ENCODE measurements at places on chromosomes 13 and 19. TPM values are rescaled to one million over a fixed set of nuclear protein-coding genes. Genes with fewer than 3 reads are reported as not detected.

Gene C19orf67
- not detected for total RNA-seq

Gene B3GNT8
- 0.59 TPM for total RNA-seq

Gene CABP5
- total RNA-seq = not detected

Gene LILRB2
- total RNA-seq = not detected

Gene CEBPA
- 5.0 TPM for total RNA-seq
